ENCODE measurements at places on chromosomes 6 and 20.

DNA sequence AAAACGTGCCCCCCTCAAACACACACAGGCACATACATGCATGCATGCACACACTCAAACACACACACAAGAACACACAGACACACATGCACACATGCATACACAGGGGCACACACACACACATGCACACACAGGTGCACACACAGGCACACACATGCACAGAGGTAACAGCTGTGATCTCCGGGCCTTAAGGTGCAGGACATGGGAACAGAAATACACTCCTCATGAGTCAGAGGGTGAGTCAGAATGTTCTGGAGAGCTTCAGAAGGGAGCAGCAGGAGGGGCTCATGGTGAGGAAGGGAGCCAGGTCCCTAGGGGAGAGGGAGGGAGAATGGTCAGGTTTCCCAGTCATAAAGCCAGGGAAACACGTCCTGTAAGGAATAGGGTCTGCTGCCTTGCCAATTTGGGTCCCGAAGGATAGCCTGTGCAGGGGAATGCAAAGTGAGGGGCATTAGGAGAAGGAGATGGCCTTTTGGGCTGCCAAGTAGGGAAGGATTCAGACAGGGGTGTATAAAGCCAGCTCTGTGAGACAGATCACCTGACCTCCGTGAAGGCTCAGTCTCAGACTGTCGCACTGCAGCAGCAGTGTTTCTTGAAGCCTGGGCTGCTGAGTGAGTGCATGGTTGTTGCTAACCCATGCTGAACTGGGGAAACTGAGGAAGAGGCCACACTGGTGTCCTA, 123.9 kb downstream of the MAFB start:
- no peak for DNase-seq

DNA sequence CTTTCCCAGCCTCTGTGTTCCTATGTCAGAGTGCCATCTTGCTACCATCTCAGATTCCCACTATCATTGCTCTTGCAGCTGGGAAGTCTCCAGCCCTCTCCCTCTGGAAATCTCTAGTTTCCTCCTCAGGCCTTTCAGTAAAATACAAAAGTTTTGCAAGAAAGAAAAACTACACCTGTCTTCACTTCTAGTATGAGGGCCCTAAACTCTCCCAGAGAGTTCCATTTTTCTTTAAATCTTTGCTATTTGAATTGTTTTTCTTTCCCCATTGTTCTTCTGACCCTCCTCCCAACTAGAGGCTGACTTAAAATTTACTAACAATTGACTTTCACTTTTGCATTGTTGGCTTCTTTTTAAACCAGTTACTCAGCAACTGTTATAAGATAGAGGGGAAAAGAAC, 62.8 kb downstream of the LY86 start:
- no peak for DNase-seq

DNA sequence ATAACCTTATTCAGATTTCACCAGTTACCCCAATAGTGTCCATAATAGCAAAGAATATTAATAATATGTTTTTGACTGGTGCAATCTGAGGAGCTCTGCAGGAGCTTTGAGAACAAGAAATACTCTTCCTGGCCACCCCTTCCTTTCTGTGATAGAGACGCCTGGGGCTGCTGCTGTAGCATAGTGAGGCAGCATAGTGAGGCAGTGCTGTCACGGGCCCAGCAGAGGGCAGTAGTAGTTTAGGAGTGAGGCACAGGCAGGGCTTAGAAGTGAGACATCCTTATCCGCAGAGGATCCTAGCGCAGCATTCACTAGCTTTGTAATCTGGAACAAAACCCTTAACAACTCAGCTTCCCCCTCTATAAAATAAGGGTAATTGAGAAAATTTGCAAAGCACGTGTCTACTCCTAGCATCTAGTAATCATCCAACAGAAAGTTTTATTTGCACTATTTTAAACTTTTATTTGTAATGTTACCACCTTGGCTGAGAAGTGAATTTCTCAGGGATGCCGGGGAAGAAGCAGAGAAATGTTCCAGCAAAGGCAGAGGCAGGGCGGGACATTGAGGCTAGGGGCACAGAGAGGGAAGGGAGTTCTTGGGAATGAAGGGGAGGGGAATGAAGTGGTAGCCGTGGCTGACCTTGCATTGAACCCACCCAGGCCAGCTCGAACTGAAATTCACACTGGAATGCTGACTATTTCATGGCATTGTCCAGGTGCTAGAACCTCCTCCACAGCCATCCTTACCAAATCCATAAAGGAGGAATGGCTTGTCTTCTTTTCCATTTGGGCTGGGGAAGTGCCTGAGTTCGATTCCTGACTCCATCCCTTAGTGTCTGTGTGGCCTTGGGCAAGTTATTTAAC, 78.8 kb downstream of the CDS2 start:
- DNase-seq, result peak; percentile 72

- DNase-seq, result no peak
These were observed 230.7 kb downstream of the TFAP2C start for GRCh38 chr20:56859801-56860261.

DNA sequence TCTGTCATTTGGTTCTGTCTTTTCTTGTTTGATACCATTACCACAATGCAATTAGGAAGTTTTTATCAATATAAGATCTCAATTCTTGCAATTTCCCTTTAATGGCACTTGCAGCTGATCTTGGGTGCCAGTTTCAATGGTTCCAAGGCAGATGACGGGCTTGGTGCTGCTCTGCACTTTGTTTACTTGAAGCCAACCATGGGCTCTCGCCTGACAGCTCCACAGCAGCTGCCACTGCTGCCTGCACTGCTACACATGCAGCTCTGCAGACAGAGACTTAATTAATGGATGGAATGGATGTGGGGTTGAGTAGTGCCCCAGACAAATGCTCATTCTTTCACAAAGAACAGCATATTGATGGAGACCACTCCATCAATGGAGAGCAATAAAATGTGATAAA, 1024.3 kb upstream of the EPHA7 start:
- DNase-seq, result no peak

- DNase-seq, result no peak
These were observed 25.5 kb downstream of the DCDC2 start for GRCh38 chr6:24332317-24332716.

GRCh38 chr6:148240861-148241477, 101.7 kb upstream of the SASH1 start:
- no peak for DNase-seq

DNA sequence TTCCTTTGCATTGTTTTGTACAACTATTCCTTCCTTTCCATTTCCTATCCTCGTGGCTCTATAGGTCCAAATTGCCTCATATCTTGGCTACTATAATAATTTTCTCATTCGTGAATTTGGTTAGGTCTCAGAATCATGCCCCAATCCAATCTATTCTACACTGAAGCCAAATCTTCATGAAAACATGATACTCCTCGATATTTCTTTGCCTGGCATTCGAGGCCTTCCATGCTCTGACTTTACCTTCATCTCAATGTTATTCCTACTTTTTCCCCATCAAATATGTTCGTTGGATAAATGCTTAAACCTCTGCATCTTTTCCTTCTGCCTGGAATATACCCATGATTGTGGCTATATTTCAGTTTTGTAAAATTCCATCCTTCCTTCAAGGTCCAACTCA, 30.4 kb downstream of the TCF21 start:
- no peak for DNase-seq

Data from anterior cingulate cortex (tissue), 58 donors.